ENCODE measurements at places on chromosomes 2 and 18. TPM values are rescaled to one million over a fixed set of nuclear protein-coding genes. Genes with fewer than 3 reads are reported as not detected.

GRCh38 chr2:191846515-191847476, at the start of gene CAVIN2:
Gene CAVIN2 (minus strand): TSS chr2:191847088. CDS start chr2:191846925, 163 bp downstream.
- DNase-seq: no peak

DNA sequence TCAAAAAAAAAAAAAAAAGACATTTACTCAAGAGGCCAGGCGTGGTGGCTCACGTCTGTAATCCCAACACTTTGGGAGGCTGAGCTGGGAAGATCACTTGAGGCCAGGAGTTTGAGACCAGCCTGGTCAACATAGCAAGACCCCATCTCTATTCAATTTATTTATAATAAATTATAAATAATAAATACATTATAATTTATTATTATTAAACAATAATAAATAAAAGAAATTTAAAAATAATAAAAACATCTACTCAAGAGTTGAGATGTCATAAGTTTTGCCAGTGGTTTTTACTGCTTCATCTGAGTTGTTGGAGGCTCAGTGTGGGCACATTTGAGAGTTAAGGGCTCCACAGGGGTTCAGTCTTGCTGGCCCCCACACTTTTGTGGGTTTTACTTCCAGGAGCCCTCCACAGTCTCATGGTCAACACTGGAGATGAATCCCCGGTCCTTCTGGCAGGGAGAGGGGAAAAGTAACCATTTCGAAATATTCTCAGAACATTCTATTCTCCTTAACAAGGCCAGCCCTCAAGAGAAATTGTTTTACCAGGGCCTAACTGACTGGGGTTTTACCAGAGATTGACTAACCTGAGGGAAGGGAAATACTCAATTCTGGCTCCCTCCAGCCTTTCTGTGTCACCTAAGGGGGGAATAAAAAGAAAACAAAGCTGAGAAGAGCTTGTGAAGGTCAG, 51.6 kb upstream of the NCOA1 start:
- DNase-seq: no peak

DNA sequence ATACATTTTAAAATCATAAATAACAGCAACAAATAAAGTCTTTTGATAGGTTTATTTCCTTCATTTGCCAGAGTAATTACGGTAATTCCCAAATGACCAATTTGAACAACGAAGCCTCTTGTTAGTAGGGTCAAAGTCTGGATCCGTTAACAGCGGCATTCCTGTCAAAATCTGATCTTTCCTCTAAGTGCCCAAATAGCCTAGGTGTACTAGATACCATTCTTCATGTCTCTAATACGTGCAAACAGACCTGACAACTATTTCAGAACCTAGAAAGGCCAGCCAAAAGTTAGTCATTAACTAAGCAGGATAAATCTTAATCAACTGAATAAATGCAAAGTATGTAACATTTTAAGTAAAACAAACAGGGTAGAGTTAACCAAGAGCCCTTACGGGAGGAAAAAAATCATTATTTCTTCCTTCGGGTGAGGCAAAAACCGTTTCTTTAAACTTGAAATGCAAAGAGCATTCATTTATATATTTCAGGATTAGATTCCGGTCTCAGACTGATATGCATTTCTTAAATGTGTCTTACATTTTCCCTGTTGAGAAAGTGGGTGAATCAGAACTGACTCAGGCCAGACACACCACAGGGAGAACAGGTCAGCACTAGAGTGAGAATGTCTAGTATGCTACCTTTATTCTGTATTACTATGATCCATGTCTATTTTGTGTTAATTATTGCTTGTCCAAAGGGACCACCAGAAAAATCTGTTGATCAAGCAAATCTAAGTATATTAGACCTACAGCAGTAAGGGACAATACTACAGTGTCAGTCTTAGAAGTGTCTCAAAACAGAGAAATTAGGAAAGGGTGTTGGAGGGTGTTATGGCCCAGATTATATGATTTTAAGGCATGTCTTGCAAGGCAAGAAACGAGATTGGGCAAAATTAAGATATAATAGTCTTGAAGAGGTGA, 141.5 kb upstream of the NDUFV2 start:
- no peak for DNase-seq

- DNase-seq: no peak
Measured at GRCh38 chr2:234444242-234444730, 52.6 kb downstream of the ARL4C start.

DNA sequence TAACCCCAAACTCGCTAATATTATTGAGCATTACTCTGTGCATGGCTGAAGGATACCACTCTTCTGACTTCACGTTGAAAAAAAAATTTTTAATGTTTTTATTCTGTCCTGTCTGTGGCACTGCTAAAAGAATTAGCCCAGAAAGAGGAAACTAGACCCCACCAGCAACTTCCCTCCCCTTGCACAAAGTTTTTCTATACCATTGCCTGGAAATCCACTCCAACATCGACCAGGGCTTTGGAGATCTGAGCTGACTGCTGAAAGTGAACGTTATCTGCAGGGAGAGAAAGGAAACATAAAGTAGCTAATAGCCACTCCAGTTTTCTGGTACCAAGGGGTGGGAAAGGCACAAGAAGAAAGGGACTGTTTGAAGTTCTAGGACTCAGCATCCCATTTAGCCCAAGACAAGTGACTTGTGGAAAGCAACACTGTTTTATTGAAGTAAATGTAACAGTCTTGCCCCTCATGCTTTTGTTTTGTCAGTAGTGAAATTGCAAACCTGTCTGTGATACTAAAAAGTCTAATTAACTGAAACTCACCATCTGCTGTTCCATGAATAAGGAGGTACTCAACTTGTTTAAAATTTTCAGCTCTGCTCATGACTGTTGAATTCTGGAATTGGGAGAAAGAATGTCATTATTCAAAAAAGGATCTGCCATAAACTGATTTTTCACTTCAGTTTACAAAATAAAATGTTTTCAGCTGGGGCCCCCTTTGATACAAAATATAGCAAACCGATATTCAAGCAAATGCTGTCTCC, 79.1 kb downstream of the DPP4 start:
- DNase-seq: no peak

GRCh38 chr2:129711816-129712675, 267.4 kb upstream of the RAB6C start:
- DNase-seq: no peak

- no peak for DNase-seq
Measured at GRCh38 chr2:234847364-234847635, 104.5 kb upstream of the SH3BP4 start.

- DNase-seq: peak; percentile 52
Measured at GRCh38 chr2:236633219-236633570, 63.6 kb downstream of the ACKR3 start.

- DNase-seq: no peak
Measured at GRCh38 chr18:27585602-27586173, 400.6 kb upstream of the CHST9 start.

DNA sequence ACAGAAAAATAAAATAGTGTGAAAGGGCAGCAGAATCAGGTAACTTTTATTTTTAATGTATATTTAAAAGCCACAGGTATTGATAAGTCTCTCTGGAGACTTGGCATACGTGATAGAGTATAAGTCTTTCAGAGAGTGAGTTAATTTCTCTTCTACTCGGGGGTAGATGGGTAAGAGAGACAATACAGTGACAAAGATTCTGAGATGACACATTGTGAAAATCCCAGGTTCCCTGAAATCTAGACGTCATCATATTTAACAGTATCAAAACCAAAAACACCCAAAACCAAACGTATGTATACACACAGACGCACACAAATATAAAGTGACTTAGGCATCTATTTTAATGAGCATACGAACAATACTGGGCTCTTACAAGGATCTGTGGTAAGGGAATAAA, 33.3 kb downstream of the NIF3L1 start:
- DNase-seq: no peak

GRCh38 chr18:36128907-36129299, 237 bp downstream of the SLC39A6 start:
- no peak for DNase-seq

The CSRNP3 gene
- total RNA-seq: 2.8 TPM

The TMEM17 gene
- not detected for total RNA-seq

The ALK gene
- not detected for total RNA-seq

The CTNNA2 gene
- total RNA-seq: not detected
